ENCODE measurements at places on chromosomes 6 and 20. TPM values are rescaled to one million over a fixed set of nuclear protein-coding genes. Genes with fewer than 3 reads are reported as not detected.

WFDC12 gene
- total RNA-seq, result not detected

GTF2H4 gene
- 8.3 TPM for total RNA-seq

LY86 gene
- not detected for total RNA-seq

TENT5A gene
- 0.60 TPM for total RNA-seq

POM121L2 gene
- total RNA-seq, result not detected

ASIP gene
- total RNA-seq, result not detected

CALHM5 gene
- 1.5 TPM for total RNA-seq

CRISP2 gene
- total RNA-seq, result not detected

GPX5 gene
- not detected for total RNA-seq

RAET1G gene
- 0.20 TPM for total RNA-seq

SLC2A10 gene
- 9.5 TPM for total RNA-seq

COL9A1 gene
- total RNA-seq, result not detected

RBPJL gene
- total RNA-seq, result not detected

SNRPB2 gene
- total RNA-seq, result 26.4 TPM

APOM gene
- 0.40 TPM for total RNA-seq

SLC4A11 gene
- total RNA-seq, result 5.2 TPM

KIF25 gene
- total RNA-seq, result under 0.01 TPM

GPR6 gene
- not detected for total RNA-seq

LY6G5B gene
- total RNA-seq, result 1.2 TPM

PRDM13 gene
- total RNA-seq, result not detected

HLA-DOA gene
- total RNA-seq, result not detected

CLPSL2 gene
- total RNA-seq, result not detected

VWA7 gene
- total RNA-seq, result 0.40 TPM

RAB32 gene
- total RNA-seq, result 74.3 TPM

ADTRP gene
- total RNA-seq, result 0.87 TPM

ARFGEF2 gene
- 36.0 TPM for total RNA-seq

SRXN1 gene
- 21.2 TPM for total RNA-seq

C6orf163 gene
- 0.79 TPM for total RNA-seq

FAM135A gene
- 9.1 TPM for total RNA-seq

PHACTR1 gene
- 0.40 TPM for total RNA-seq

OXT gene
- not detected for total RNA-seq

SNAP91 gene
- 0.22 TPM for total RNA-seq

TMC2 gene
- total RNA-seq, result not detected

METTL24 gene
- total RNA-seq, result not detected

RING1 gene
- total RNA-seq, result 14.4 TPM

NKAIN4 gene
- not detected for total RNA-seq

MDFI gene
- total RNA-seq, result 44.0 TPM

TNXB gene
- 4.2 TPM for total RNA-seq

KHDC1L gene
- total RNA-seq, result not detected

RIMS1 gene
- total RNA-seq, result 51.8 TPM

NKAPL gene
- total RNA-seq, result 0.22 TPM

SAPCD1 gene
- 1.6 TPM for total RNA-seq

VSX1 gene
- total RNA-seq, result not detected
